Activated CD8-positive, alpha-beta memory T cell treated with anti-CD3 and anti-CD28 coated beads, Interleukin-2, amount 10 ng/mL, durations not matched to agents 7 days and 5 days (primary cell): ENCODE measurements at places on chromosomes 3 and 15. TPM values are rescaled to one million over a fixed set of nuclear protein-coding genes. Genes with fewer than 3 reads are reported as not detected.

- no peak overlapping the region for H3K27ac ChIP-seq
- no peak overlapping the region for H3K4me3 ChIP-seq
- no peaks in the 10 kb centered on the region for H3K27me3 ChIP-seq
- no peak for DNase-seq
- peaks cover 1% of the 10 kb centered on the region for H3K36me3 ChIP-seq
These were observed 82.0 kb downstream of the ISL2 start for GRCh38 chr15:76418352-76419140.

GRCh38 chr3:15693355-15693754, 91.8 kb downstream of the BTD start:
- no peak overlapping the region for H3K27ac ChIP-seq
- no peaks in the 10 kb centered on the region for H3K4me1 ChIP-seq
- DNase-seq, result no peak
- no peaks in the 10 kb centered on the region for H3K27me3 ChIP-seq
- H3K4me3 ChIP-seq, result no peak overlapping the region

PLIN1 gene
- total RNA-seq, result 0.12 TPM

GRCh38 chr15:76057332-76058000, 2.3 kb upstream of the TMEM266 start:
- H3K27me3 ChIP-seq, result peaks cover 67% of the 10 kb centered on the region
- H3K27ac ChIP-seq, result no peak overlapping the region
- peak; percentile 47 for DNase-seq
- H3K36me3 ChIP-seq, result no peaks in the 10 kb centered on the region
- peaks cover 25% of the 10 kb centered on the region for H3K4me1 ChIP-seq

DNA sequence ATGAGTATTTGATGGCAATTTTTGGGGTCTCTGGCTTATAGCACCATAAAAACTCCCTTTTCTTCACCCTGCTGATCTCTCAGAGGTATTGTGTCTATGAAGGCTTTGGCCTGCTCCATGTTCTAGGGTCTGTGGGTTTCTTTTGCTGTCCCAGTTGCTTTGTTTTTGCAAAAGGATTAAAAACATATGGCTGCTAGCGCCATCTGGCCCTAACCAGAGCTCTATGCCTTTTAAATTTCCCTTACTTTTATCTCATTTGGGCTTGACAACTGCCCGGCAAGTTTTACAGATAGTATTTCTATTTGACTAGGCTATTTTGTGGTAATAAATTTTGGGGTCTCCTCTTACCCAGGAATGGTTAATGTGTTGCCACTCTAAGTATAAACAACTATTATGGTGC, 6.4 kb upstream of the GHRL start:
- no peak overlapping the region for H3K4me3 ChIP-seq
- H3K27ac ChIP-seq, result peak overlapping the region; percentile 67
- DNase-seq, result no peak
- H3K27me3 ChIP-seq, result no peaks in the 10 kb centered on the region

PLA2G4B gene
- 2.8 TPM for total RNA-seq

- peak; percentile 70 for DNase-seq
- no peaks in the 10 kb centered on the region for H3K27me3 ChIP-seq
These were observed 58.0 kb downstream of the CHD2 start for GRCh38 chr15:92958105-92958504.

DNA sequence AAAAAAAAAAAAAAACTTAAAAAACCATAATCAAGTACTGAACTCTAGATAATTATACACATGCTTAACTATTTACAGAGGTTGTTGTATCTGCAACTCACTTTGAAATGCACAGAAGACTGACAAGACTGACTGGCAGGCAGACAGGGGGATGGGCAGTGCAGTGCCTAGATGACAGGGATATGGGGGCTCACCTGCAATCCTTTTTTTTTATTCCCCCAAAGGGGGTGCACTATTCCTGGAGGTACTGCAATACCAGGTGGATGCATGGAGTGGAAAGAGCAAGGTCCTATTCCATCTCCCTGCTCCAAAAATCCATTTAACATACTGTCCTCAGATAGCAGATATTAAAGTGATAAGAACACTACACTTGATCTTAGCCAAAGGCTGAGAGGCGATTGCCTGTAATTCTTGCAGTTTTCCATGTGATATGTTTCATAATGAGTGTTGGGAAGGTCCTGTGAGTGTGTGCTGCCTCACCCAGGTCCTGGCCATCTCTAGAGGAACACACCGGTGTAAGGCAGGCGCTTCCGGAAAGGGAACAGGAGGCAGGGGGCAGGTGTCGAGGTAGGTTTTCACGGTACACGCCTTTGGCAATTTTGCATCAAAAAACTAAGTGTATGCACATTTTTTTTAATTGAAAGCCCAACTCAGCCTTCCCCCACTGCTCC, 22.7 kb downstream of the SEC61A1 start:
- H3K4me1 ChIP-seq, result peaks cover 12% of the 10 kb centered on the region
- H3K27ac ChIP-seq, result no peak overlapping the region
- H3K27me3 ChIP-seq, result no peaks in the 10 kb centered on the region
- no peak for DNase-seq
- H3K36me3 ChIP-seq, result peaks cover 14% of the 10 kb centered on the region
- H3K4me3 ChIP-seq, result no peak overlapping the region

SNTN gene
- not detected for total RNA-seq

DNA sequence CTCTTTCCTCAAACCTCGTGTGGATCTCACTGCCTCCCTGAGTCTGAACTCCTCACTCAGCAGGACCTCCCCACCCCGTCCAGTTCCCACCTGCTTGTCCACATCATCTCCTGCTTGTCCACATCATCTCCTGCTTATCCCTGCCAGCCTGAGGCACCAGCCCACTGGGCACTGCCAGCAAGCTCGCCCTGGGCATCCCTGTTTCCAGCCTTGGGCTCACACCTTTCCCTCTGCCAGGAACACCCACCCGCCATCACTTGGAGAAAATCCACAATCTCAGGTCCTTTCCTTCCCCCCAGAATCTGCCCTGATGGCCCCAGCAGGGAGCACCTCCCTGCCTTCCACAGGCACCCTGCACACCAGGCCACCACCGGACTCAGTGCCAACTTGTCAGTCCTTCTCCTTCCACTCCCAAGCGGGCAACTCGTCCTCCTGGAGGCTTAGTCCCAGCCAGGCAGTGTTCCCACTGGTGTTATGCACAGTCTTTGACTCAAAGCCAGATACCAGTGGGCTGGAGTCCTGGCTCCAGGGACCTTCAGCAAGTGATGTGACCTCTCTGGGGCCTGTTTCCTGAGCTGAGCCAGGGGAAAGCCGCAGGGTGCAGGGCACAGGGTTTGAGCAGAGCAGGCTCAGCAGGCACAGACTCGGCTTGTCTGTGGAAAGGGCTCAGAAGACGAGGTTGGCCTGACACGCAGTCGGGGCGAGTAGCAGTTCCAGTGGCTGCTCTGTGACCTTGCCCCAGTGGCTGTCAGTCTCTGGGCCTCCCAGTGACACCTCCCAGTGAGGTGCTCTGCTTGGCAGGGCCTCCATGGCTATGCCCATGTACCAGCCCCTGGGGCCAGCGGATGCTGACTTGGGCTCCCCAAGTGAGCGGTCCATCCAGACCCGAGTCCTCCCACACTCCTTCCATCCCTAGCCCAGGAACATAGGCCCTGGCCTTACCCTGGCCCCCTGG, 9.5 kb upstream of the MESP2 start:
- no peak for DNase-seq
- no peaks in the 10 kb centered on the region for H3K27me3 ChIP-seq
- no peaks in the 10 kb centered on the region for H3K36me3 ChIP-seq
- H3K4me1 ChIP-seq, result no peaks in the 10 kb centered on the region
- H3K4me3 ChIP-seq, result no peak overlapping the region

GRCh38 chr3:180284331-180285110, 247.8 kb upstream of the PEX5L start:
- no peaks in the 10 kb centered on the region for H3K4me1 ChIP-seq
- no peak overlapping the region for H3K4me3 ChIP-seq
- no peaks in the 10 kb centered on the region for H3K36me3 ChIP-seq
- H3K27me3 ChIP-seq, result no peaks in the 10 kb centered on the region

GRCh38 chr3:66504850-66505641, 4.2 kb upstream of the LRIG1 start:
- no peak for DNase-seq
- H3K4me3 ChIP-seq, result no peak overlapping the region
- no peaks in the 10 kb centered on the region for H3K36me3 ChIP-seq
- H3K27me3 ChIP-seq, result peaks cover 20% of the 10 kb centered on the region

NTRK3 gene
- total RNA-seq, result not detected

GRCh38 chr15:24075420-24076089, 388.4 kb upstream of the NDN start:
- H3K36me3 ChIP-seq, result no peaks in the 10 kb centered on the region
- H3K27ac ChIP-seq, result no peak overlapping the region
- H3K4me3 ChIP-seq, result no peak overlapping the region

DNA sequence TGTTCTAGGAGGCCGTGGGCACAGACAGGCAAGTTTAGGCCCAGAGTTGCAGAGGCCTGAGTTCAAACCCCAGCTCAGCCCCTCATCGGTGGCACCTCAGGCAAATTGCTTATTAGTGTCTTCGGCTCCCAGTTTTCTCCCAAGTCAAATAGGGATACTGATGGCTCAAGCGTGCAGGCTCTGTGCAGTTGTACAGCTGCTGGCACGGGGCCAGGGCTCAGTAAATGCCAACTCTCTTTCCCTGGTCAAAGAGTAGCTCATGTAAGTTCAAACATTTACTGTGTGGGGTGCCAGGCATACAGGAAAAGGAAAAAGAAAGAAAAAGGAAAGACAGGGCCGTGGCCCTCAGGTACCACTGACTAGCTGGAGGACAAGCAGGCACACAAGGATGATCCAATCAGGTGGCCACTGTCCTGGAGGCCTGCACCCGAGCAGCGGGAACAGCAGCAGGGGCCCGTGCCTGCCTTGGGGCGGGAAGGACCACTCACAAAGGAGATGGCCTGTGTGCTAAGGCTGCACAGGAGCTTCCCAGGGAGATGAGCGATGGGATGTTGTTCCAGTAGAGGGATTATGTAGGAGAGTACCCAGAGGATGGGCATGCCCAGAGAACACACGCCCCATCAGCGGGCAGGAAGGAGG, 70.8 kb downstream of the TBC1D2B start:
- no peak overlapping the region for H3K27ac ChIP-seq
- H3K36me3 ChIP-seq, result peaks cover 46% of the 10 kb centered on the region
- no peaks in the 10 kb centered on the region for H3K27me3 ChIP-seq
- H3K4me1 ChIP-seq, result peaks cover 31% of the 10 kb centered on the region
- DNase-seq, result no peak
- H3K4me3 ChIP-seq, result no peak overlapping the region

DNA sequence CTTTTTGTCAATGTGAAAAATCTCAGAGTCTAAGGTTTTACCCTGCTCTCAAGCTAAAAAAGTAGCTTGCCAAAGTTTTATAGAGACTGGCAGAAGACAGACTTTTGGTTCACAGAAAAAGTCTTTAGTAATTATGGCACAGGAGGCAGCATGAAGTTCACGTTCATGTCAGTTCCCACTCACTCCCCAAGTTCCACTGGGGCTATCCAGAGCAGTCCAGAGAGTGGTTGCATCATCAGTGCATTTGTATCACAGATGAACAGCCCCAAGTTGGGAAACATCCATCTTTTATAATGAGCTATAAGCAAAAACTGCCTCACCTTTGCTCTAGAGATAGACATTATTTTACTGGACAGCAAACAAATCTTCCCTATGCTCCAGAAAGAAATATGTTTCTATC, 454.1 kb upstream of the AGTR1 start:
- no peaks in the 10 kb centered on the region for H3K36me3 ChIP-seq
- no peak for DNase-seq
- H3K4me1 ChIP-seq, result no peaks in the 10 kb centered on the region
- no peaks in the 10 kb centered on the region for H3K27me3 ChIP-seq
- no peak overlapping the region for H3K4me3 ChIP-seq

DPP8 gene
- total RNA-seq, result 44.1 TPM

MORC1 gene
- not detected for total RNA-seq

RSRC1 gene
- 45.1 TPM for total RNA-seq

- DNase-seq, result no peak
- H3K4me3 ChIP-seq, result no peak overlapping the region
- no peaks in the 10 kb centered on the region for H3K4me1 ChIP-seq
- H3K36me3 ChIP-seq, result no peaks in the 10 kb centered on the region
- H3K27ac ChIP-seq, result no peak overlapping the region
These were observed 511.6 kb downstream of the PLOD2 start for GRCh38 chr3:145649368-145649887.

DNA sequence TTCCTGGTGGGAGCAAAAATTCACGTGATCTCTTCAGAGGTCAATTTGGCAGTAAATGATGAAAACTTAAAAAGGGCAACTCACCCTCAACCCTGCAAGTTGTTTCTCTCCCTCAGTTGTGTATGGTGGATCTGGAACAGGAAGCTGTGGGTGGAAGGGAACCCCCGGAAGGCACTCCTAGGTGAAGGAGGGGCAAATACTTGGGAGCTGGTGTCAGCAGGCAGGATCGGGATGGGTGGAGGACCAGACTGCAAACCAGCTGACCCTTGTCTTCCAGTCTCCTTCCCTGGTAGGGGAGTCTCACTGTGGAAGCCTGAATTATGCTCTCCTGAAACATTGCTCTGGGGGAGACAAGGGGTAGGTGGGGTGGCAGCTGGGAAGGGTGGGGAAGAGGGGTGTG, 33.5 kb downstream of the PRR23E start:
- DNase-seq, result no peak
- H3K27me3 ChIP-seq, result peaks cover 25% of the 10 kb centered on the region
- H3K4me1 ChIP-seq, result peaks cover 8% of the 10 kb centered on the region
- H3K27ac ChIP-seq, result no peak overlapping the region
- H3K36me3 ChIP-seq, result peaks cover 3% of the 10 kb centered on the region

OXTR gene
- 1.4 TPM for total RNA-seq

GRCh38 chr3:156321945-156322344, 201.6 kb downstream of the KCNAB1 start:
- H3K4me3 ChIP-seq, result no peak overlapping the region
- no peaks in the 10 kb centered on the region for H3K36me3 ChIP-seq
- H3K27ac ChIP-seq, result no peak overlapping the region
- no peak for DNase-seq

DNA sequence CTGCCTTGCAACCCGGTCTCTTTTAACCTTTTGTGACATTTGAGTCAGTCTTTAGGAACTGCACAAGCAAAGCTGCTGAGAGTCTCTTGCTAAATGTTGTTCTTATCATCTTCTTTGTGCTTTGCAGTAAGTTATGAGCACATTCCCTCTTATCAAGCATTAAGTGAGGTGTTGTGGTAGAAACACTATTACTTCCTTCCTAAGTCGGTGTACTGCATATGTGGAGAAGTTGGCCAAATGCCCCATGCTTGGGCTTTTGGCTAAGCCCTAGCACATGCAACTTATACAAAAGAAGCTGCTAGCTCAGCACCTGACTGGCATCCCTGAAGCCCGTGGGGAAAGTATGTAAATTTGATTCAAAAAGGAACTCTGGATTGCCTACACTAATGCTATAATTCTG, 136.5 kb upstream of the RBMS3 start:
- DNase-seq, result no peak
- H3K27ac ChIP-seq, result no peak overlapping the region
- H3K27me3 ChIP-seq, result no peaks in the 10 kb centered on the region
- H3K4me1 ChIP-seq, result no peaks in the 10 kb centered on the region
- no peak overlapping the region for H3K4me3 ChIP-seq
- H3K36me3 ChIP-seq, result no peaks in the 10 kb centered on the region

ITIH3 gene
- total RNA-seq, result not detected

TEX9 gene
- 0.76 TPM for total RNA-seq

DNA sequence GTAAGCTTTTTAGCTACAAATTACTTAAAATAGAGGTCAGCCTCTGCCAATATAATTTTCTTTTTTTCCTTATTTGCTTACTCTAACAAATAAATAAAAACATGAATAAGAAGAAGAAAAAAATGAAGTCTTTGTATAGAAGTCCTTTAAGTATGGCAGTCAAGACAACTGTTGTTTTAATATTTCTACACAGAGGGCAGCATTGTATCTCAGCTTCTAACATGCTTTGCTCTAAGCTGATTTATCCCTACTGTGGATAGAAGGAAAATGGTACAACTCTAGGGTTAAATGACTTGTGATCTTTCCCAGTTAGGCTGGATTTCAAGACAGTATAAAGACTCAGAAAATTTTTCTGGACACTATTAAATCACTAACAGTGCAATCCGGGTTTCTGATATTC, 104.3 kb upstream of the MEIS2 start:
- no peaks in the 10 kb centered on the region for H3K27me3 ChIP-seq
- DNase-seq, result no peak
- H3K4me3 ChIP-seq, result no peak overlapping the region
- H3K27ac ChIP-seq, result no peak overlapping the region
- no peaks in the 10 kb centered on the region for H3K36me3 ChIP-seq
